ENCODE measurements at places on chromosomes 2 and 18.

- no peak for DNase-seq
Measured at GRCh38 chr2:191954451-191954850, 107.6 kb upstream of the CAVIN2 start.

DNA sequence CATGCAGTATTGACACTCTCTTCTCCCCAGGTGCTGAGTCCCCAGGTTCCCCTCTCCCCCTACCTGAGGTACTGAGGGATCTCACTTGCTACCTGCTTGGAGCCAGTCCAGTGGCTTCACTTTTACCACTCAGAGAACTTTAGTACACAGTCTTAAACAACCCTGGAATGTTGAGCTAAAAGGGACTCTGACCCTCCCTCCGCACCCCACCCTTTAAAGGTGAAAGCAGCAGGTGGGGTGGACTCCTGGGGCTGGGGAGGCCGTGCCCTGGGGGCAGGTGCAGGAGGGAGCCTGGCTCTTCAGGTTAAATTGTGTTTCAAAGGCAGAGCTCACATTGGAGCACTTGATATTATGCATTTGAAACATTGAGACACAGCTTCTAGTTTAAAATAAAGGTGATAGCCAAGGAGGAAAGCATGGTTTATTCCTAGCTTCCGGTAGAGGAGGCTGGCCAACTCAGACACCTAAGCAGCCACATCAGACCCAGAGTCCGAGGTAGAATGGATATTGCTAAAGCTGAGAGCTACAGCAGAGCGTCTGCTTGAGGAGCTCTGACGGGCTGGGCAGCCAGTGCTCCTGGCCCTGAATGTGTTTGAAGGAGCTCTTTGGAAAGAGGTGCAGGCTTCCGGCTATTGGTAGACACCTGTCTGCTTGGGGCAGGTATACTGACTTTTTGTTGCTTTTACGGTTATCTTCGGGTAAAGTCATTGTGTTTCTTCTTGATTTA, 196.4 kb downstream of the AGAP1 start:
- no peak for DNase-seq

DNA sequence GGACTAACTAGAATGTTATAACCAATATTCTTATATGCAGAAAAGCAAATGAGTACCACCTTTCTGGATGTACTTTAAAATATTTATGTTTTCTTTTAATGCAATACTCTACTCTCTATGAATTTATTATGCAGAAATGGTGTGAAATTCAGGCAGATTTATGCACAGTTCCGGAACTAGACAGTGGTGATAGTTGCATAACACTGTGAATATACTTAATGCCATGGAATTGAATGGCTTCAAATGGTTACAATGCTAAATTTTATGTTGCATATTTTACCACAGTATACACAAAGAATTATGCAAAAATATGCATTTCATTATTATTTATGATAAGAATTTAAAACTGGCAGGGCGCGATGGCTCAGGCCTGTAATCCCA, 287.8 kb upstream of the FN1 start:
- no peak for DNase-seq

DNA sequence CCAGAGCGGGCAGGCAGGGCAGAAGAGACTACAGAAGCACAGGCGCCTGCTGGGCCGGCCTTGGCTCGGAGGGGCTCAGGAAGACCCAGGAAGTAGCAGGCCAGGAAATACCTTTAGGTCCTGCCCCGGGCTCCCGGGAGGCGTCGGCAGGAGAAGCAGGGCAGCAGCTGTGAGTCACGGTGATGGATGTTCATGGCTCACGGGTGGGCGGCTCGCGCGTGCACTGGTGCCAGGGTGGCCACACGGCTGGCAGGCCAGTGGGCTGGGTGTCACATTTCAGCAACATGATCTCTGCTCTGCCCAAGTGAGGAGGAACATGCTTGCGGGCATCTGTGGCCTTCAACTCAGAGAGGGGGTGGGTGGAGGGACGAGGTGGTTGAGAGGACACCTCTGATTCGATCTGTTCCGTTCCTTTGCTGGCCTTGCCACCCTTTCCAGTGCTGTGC, 139.3 kb downstream of the KLHL29 start:
- DNase-seq, result no peak

GRCh38 chr18:24974431-24974830, 377.5 kb downstream of the ZNF521 start:
- DNase-seq, result no peak

DNA sequence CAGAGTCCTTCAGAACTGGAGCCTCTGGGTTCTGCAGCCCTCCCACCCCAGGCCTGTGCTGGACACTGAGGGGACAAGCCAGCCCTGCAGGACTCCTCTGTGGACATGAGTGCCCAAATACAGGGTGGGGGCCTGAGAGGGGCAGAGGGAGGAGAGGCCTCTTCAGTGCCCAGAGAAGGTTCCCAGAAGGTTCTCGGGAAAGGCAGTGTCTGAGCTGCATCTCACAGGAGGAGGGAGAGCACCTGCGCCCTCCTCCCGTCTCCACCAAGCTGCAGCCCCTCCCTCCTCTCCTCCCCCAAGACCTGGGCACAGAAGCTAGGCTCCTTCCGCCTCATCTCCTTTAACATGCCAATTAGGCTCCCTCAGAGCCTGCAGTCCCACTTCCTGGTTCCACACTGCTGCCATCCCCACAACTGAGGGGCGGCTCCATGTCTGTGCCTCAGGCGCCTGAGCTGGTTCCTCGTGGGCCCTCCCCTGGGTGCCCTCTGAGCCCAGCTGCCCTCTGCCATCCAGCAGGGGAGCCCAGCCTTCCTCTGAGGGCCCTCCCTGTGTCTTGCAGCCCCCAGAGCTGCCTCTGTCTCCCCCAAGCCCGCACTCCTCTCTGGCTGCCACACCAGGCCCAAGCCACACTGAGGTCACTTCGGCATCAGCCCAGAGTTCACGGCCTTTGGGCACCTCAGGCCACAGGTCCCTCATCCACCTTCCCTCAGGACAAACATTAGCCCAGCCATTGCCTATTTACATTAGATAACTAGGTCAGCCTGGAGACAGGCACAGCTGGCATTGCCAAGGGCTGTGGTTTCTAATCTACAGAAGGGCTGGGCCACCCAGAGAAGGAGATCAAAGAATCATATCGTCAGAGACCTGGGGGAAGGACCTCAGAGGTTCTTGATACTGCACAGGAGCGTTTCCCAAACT, 28.9 kb downstream of the KCNK3 start:
- no peak for DNase-seq

- DNase-seq, result no peak
Measured at GRCh38 chr2:23698721-23699579, 228.0 kb downstream of the ATAD2B start.

DNA sequence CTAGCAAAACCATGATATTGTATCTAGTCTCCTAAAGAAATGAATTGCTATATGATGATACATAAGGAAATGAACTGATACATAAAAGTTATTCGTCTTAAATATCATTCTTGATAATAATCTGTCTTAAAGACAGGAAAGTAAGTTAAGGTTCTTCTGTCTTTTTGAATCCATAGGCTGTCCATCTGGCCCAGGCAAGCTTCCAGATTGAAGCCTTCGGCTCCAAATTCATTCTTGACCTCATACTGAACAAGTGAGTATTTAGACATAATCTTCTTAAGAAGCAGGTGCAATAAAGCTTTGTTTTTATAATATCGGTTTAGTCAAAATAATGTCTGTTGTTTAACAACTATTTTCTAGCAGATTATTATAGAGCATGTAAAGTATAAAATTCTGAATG, 37.7 kb downstream of the ADAM23 start:
- DNase-seq, result no peak

- no peak for DNase-seq
Measured at GRCh38 chr2:120299561-120299960, 46.4 kb upstream of the INHBB start.
